ENCODE measurements at places on chromosomes 7 and 10.

- no peak for DNase-seq
Measured at GRCh38 chr7:114548081-114548980, 133.7 kb downstream of the FOXP2 start.

DNA sequence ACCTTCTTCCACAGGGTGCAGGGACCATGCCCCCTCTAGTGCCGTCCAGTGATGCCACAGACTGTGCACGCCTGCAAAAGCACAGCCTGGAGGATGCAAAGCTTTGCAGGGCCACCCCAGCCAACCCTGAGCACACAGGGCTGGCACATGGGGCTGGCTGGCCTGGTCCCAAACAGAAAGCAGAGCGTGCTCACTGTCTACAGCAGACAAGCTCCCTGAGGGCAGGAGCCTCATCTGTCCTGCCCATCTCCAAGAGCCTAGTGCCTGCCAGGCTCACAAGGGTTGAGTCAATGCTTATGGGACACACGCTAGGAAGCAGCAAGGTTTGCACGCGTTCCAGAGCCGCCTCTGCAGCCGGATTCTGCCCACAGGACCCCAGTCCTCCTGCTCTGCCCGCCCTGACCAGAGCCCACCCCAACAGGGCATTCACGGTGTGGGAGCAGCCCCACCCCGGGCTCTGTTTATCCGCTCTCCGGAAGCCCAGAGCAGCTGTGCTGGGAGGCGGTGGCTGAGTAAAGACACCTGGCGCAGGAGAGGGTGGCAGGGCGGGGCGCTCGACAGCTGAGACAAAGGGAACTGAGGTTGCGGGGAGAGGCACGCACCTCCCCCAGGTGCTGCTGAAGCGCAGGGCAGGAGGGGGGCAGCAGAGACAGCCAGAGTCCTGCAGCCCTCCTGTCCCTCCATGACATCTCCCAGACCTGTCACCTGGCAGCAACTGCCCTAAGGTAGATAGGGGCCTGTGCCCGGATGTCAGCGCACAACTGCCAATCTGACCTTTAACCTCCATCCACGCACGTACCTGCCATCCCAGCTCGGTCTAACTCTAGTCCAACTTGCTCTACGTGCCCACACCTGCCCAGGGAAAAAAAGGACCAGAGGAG, 4.3 kb downstream of the KCNH2 start:
- no peak for DNase-seq

DNA sequence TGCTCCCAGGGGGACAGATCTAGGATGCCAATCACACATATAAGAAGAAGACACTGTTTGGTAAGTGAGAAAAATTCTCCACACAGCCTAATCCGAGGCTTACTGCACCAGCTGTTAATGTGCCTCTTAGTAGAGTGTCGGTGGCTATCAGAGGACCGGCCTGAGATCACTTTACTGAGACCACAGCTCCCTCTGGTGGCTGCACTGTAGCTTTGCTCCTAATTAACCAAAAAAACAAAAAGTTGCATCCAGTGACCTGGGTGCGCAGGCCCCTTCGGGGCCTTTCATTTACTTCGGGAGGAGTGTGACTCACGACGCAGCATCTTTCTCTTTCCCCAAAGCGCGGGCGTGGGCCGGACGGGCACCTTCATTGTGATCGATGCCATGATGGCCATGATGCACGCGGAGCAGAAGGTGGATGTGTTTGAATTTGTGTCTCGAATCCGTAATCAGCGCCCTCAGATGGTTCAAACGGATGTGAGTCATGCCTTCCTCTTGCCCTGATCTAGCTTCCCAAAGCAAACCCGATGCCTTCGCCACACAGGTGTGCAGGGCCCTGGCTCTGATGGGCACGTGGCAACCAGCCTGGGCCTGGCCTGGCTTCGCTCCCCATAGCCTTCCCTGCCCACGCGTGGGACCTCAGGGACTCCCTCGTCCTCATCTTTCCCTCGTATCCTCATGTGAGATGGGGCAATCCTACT, 56.7 kb downstream of the MKI67 start:
- DNase-seq = no peak

DNA sequence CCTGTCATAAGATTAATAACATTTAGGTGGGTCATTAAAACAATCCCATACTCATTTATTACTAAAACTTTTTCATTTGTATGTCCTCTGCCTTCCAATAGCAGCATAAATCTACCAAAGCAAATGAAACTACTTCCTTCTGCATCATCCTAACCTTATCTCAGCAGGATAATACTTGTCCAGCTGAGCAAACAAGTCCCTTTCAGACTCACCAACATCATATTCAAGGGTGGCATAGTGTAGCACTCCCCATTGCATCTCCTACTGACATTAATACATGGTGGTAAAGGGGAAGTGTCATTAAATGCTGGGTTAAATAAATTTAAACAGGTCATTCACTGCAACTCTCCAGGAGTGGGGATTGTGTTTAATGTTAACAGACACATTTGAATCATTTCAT, 3.4 kb upstream of the MINDY3 start:
- no peak for DNase-seq

GRCh38 chr7:4080954-4081353, 601.1 kb upstream of the FOXK1 start:
- no peak for DNase-seq

DNA sequence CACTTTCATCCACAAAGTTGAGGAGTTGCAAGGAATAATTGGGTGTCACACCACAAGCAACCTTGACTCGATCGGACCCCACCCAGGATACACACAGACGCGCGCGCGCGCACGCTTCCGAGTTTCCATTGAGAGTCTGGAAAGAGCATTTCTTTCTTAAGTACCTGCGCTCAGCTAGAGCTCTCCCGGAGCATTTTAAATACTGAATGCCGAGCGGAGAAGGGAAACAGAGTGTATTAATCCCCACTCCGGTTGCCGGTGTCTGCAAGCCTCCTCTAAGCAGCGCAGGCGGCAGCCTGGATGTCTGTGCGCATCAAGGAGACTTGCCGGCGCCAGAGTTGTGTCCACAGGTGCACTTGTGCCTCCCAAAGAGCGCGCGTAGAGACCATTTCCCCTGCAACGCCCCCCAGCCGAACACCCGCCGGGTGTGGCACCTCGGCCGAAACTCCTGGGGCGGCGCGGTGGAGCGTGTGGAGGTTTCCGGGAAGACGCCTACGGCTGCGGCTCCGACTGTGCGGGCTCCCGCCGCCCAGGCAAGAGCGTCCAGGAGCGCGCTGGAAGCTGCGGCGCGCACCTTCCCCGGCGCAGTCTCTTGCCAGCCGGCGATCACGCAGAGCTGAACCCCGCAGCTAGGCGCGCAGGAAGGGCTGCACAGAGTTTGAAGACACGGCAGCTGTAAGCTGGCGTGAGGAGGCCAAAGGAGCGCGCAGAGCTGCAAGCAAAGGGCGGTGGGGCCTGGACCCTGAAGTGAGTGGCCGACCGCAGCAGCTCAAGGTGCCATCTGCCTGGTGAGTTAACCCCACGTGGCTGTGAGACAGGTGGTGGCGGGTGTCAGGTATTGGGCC, 1.1 kb upstream of the FEZF1 start:
- DNase-seq = no peak

- no peak for DNase-seq
Measured at GRCh38 chr7:133629701-133630100, 376.8 kb downstream of the EXOC4 start.

DNA sequence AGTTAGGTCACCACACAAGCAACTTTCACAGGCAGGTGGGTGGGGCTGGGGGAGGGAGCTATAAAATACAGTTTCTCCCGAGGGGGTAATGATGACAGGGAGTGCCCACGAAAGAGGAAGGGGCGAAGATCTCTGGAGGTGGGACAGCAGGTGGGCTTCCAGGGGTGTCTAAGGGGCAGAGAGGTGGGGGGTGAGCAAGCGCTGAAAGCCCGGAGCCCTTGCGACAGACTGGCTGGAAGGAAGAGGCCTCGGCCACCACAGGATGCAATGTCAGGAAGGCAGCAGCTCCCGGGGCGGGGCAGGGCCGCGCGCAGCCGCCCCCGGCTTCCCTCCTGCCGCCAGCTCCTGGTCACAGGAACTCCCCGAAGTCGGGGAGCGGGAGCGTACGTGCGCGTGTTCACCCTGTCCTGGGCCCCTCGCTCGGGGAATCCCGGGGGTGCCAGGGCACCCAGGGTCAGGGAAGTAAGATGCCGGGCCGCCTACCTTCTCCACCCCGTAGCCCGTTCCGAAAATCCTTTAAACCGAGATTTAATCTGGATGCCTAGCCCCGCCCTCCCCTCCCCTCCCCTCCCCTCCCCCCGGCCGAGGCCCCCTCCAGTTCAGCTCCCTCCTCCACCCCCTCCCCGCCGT, 105.2 kb upstream of the PPIF start:
- DNase-seq = no peak

DNA sequence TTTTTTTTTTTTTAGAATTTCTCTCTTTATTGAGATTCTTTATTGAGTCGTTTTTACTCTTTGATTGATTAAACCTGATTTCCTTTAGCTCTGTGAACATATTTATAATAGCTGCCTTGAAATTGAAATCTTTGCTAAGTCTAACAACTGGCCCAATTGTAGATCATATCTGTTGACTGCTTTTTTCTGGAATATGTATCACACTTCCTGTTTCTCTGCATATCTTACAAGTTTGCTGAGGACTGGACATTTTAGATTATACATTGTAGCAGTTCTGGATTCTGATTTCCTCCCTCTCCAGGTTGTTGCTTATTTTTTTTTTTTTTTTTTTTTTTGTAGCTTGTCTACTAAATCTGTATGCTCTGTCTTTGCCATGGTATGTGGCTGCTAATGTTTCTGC, 56.3 kb downstream of the PRKAR2B start:
- DNase-seq = no peak

- no peak for DNase-seq
Measured at GRCh38 chr7:77238703-77239136, 39.1 kb upstream of the FGL2 start.

DNA sequence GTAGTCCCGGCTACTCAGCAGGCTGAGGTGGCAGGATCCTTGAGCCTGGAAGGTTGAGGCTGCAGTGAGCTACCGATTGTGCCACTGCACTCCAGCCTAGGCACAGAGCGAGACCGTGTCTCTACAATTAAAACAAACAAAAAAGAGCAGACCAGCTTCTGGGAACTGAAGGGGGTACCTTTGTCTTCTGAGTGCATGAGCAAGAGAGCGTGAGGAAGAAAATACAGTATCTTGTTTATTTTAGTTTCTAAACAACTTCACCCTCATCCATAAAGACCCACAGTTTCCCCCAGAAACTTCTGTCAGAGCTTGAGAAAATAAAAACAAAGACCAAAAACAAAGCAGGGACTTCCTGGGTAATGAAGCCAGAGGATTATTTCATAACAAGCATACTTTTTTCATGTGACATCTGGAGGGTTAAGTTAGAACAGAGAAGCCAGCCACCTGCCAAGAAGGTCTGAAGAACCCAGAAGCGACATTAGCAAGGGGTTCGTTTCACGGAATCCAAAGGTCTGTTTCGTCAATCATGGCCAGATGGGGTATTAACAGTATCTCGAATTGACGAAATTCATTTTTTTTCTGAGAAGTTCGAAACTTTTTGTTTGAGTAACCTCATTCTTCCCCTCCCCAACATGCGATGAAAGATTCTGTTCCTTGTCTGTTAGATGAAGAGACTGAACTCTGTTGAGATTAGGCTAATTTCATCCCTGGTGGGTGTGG, 10.2 kb upstream of the IL2RA start:
- DNase-seq = no peak

DNA sequence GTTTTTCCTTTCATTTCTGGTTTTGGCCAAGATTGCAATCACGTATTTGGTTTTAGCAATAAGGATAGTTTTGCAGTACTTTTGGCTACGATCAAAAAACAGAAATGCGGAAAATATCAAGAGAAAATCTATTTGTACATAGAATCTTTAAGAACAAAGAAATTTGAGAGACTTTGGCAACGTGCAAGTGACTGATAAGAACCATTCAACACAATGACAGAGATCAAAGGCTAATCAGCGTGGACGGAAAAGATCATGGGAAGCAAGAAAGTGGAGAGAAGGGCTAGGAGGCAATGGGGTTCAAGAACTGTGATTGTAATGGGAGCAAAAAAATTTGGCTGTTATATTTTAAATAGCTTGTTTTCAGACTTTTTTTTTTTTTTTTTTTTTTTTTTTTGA, 16.2 kb upstream of the LRRN3 start:
- DNase-seq = no peak

GRCh38 chr10:385571-386300, 250.5 kb downstream of the ZMYND11 start:
- DNase-seq = no peak

- DNase-seq = no peak
Measured at GRCh38 chr10:74612195-74612594, 214.2 kb upstream of the KAT6B start.

DNA sequence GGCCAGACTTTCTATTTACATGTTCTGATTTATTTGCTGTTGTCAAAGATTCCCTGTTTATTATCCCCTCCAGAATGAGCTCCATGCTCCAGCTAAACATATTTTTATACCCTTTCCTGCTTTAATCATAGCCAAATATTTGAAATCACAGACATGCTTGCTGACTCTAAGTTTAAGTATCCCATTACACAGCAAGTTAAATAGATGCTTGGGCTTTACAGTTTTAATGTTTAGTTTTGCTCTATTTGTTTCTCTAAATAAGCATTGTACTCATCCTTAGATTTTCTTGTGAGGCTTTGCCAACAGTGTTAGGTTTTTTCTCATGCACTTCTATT, 196.8 kb downstream of the TAX1BP1 start:
- DNase-seq = no peak

DNA sequence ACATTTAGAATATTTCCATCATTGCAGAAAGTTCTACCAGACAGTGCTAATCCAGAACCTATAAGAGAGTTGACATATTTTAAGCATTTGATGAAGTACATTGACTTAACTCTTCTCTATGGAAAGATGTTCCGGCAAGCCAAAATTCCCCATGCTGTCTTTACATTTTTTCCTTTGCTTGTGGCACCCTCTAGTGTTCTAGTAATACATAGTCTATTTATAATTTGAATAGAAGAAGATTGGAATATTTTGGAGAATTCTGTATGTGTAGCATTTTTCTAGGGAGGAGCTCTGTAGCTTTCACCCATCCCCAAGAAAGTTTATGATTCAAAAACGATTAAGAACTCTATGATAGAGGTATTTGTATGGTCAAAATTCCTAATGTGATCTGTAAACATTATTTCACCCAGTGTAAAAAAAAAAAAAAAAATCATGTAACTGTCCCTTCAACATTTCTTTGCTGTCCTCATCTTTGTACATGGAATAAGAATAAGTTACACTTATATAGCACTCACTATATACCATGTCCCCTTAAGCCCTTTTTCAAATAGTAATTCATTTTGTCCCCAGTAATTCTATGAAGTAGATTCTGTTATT, 33.2 kb downstream of the NRF1 start:
- DNase-seq = no peak

GRCh38 chr10:85580585-85580984, 786.0 kb downstream of the GRID1 start:
- no peak for DNase-seq

- no peak for DNase-seq
Measured at GRCh38 chr10:44990302-44990655, 10.4 kb upstream of the ZNF22 start.

- DNase-seq = no peak
Measured at GRCh38 chr7:117946151-117946633, 73.0 kb upstream of the CTTNBP2 start.

GRCh38 chr7:102434039-102434486, 688 bp downstream of the ORAI2 start:
- no peak for DNase-seq

- no peak for DNase-seq
Measured at GRCh38 chr7:127741764-127742375, 89.9 kb downstream of the SND1 start.

GRCh38 chr7:113799896-113800295, 118.9 kb downstream of the PPP1R3A start:
- DNase-seq = no peak

Measured in cortex of kidney (tissue), 1 donor.